ENCODE measurements at places on chromosomes 1 and 21.

- DNase-seq = no peak
Observed at GRCh38 chr1:164716992-164717703, 158.2 kb downstream of the PBX1 start.

GRCh38 chr21:45001134-45002095, 61.6 kb downstream of the SLX9 start:
- no peak for DNase-seq

DNA sequence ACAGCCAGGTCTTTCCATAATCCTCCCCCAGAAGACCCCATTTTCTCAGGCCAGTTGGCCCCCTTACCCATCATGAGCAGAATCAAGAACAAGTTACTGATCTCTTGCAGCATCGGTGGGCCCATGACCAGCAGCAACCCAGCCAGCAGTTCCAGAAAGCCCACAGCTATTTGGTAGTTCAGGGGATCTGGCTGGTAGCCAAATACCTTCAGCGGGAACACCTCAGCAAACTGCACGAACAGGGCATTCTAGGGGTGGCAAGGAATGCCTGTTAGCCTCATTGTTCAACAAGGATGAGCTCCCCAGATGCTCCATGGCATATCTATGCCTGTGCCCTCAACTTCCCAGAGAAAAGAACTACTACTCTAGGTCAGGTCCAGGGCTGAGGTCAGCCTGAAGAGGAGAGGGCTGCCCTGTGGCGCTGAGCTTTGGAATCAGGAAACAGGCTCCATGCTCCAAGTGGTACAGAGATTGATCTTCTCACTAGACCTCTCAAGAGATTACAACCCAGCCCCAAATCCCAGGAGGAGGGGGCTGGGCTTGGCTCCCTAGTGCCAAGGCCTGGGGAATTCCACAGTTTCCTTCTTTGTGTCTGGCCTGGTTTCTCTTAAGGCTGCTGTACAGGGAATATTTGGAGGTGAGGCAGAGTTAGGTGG, 1.3 kb downstream of the TMEM35B start:
- no peak for DNase-seq

DNA sequence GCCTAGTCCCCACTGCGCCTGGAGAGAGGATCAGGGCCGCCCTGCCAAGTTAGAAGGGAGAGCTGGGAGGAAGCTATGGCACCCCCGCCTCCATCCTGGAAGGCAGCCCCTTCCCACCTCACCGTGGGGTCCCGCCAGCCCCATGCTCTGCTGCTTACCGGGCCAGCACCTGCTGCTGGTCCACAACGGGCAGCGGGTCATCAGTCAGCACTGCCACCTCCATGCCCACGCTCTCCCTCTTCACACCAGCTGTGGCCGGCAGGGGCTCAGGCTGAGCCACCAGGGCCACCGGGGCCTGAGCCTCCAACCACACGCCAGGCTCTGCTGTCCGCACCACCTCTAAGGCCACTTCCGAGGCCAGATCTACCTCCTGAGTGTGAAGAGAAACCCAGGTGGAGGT, 23.5 kb upstream of the DDOST start:
- DNase-seq = no peak

DNA sequence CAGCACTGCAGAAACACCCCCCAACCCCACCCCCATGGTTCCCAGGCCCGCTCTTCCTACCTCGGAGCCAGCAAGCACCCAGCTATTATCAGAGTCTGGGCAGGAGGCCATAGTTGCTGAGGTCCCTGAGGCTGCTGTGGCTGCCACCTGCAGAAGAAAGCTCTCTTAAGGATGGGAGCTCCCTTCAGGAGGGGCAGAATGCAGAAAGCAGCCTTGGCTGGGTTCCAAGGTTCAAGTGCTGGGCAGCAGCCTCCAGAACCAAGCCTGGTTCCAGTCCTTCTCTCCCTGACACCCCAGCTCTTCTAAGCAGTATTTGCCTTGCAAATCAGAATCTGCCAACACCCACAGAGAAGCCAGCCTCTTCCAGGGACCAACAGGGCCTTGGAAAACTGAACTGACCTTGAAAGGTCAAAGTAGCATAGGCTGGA, 2.3 kb downstream of the PBXIP1 start:
- DNase-seq = no peak

DNA sequence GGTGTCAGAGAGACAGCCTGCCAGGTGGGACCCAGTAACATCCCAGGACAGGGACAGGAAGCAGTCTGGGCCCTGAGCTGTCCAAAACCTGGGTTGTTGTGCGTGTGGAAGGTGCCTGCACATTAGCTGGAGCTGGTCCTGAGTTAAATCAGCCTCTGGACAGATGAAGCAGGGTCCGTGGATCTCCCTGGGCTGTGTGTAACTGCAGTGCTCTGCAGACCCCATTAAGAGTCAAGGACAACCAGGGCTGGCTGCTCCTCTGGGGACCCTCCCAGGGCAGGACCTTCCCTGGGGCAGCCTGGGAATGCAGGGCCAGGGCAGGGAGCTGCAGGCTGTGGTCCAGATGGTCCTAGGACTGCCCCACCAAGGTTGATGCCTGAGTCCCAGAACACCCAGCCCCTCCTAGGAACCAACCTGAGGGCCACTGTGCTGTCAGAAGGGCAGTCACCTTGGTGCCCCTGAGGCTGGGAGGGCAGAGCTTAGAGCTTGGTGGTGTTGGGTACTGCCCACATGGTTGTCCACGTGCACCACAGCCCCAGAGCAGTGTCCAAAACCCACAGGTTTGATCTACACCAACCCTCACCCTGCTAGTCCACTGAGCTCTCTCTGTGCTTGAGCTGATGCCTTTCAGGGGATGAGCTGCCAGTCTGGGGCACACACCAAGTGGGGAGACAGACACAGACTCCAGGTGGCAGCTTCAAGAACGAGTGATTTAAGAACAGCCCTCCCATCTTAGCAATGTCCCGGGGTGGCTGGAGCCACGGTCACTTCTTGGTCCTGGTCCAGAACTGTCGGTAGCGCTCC, 2.9 kb downstream of the MRPL55 start:
- no peak for DNase-seq

DNA sequence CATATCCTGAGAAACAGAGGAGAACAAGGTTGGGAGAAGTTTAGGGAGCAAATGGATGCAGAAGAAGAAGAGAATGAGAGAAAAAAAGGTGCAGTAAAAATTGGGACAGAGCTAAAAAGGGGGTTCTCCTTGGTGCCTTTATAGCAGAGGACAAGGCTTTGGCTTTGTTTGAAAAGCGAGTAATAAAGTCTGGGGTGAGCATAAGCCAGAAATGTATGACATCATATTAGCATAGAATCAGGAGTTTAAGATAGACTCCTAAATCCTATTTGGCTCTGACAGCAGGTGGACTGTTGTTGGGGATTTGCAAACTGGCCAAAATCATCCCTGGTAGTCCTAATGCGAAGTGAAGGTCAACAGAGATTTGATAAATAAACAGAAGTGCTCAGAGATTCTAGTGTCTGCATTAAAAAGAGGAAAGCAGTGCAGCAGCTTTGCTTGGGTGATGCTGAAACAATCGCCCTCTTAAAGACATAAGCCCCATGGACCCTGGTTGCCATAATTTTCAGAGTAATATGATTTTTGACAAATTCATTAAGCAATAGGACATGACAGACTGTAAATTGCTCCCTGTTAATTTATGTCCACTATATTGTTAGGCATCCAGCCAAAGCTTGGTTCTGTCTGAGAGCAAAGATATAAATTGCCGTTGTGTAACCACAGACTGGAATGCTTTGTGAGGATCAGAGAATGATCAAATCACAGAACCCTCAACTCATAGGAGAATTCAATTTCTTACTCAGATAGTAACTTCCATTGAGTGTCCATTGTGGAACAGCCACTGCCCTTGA, 385.0 kb upstream of the NFIA start:
- DNase-seq = no peak

GRCh38 chr1:113396102-113396501, 5.8 kb downstream of the MAGI3 start:
- DNase-seq = no peak

- no peak for DNase-seq
Observed at GRCh38 chr1:244316407-244316806, 135.3 kb downstream of the ADSS2 start.

DNA sequence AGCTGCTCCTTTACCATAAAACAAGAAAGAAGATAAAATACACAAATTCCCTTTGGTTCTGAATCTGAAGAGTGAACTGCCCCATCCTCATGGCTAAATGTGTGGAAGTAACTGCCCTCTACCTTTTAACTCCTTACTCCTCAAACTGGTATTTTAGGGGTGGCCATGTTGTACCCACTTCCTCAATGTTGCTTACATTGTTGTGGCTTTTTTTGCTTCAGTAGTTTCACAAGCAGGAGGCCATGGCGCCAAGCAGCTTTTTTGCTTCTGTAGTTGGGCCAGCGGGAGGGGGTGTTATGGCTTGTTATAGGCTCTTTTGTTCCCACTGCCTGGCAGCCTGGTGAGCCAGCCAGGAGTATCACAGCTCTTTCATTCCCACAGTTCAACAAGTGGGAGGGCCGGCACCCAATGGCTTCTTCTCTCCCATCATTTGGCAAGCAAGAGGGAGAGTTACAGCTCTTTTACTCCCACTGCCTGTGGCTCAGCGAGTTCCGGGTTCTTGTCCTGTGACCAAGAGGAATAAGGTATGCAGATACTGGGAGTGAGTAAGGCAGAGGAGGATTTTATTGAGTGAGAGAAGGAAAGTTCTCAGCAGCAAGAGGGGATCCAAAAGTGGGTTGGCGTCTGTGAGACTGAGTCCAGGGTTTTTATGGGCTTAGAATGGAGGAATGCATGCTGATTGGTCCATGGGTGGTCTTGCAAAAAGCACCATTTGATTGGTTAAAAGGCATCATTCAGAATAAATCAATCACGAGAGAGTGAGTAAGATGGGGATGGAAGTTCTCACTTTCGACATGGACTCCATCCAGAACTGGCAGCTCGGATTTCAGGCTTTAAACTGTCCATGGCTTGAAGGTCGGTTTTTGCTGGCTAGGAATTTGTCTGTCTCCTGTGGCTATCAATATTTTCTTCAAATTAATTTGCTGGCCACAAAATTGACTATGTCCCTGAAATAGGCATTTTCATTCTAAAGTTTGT, 429.6 kb downstream of the HLX start:
- DNase-seq = peak; percentile 6

GRCh38 chr1:162765788-162766187, 24.7 kb upstream of the HSD17B7 start:
- DNase-seq = no peak

DNA sequence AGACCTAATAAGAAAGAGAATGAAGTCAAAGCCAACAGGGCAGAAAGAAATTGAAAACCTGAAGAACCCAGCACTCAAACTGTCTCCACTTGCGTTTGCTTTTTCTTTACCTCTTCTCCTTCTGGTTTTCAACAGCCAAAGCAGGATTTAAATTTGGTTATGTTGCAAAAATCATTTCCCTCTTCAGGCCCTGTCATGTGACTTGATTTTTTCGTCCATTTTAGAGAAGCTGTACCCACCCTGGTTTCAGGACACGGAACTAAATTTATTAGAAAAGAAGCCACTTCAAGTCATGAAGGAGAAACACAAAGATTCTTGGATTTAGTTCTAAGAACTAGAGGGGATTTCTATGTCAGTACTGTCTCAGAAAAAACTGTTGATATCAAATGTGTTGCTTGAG, 1.0 kb upstream of the SYNJ1 start:
- DNase-seq = no peak

DNA sequence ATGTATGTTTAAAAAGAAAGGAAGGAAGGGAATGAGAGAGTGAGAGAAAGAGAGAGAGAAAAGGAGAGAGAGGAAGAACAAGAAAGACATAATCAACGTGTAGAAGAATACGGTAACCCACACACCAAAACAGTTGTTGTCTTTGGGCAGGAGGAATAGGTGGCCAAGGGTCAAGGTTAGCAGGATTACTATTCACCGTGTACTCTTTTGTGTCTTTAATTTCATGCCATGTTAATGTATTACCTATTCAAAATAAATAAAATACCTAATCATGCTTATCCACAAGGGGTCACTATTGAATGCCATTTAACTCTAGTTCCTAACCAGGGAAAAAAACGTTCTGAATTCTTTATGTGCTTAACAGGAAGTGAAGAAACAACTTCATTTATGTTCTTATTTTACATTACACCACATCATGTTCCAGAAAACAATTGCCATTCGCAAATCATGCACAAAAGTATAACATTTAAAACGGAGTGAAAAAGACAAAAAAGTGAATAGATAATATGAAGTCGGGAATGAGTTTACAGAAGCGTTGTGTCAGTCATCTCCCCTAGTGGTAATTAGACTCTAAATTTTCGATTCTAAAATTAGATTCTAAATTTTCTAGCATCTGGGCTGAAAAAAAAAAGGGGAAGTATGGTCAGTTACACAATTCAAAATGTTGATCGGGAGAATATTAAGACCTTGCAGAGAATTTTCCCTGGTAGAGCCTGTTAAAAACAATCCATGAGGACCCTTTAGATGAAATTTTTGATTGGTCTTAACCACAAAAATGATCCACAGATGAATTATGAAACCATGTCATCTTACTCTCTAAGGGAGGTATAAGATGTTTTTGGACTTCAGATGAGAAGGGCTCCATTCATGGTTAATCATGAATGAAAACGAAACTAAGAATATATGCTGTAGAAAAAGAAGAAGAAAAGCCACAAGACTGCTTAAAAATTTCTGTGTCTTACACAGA, 700 bp upstream of the KMO start:
- DNase-seq = no peak

GRCh38 chr1:56432166-56432971, 147.0 kb downstream of the PLPP3 start:
- DNase-seq = no peak

DNA sequence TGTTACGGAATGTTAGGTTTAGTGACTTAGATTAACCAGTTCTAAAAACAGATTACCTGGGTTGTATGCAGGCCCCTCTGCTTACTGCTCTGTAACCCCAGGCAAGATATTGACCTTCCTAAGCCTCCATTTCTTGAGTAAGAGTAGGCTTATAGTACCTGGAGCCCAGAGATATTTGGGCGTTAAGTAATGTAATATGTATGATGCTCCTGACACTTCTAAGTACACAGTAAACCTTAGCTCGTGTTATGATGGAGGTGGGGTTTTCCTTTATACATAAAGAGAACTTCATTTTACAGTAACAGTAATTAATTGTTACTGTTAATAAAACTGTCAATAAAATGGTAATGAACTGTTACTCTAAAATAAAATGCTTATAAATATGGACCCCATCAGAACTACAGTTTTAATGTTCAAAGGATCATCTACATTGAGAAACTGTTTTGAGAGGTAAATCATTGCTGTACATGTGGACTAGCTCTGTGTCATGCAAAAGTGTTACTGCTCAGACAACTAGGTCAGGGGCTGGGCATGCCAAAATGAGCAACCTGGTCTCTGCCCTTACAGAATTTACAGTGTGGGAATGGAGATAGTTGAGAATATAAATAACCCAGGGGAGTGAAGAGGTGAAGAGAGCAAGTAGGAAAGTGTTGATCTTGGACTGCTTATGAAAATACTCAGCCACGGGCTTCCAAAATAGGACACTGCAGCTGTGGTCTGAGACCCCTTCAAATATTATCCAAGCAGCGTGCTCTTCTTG, 26.6 kb downstream of the LRRC8C start:
- no peak for DNase-seq
